ENCODE measurements at places on chromosomes 2 and 18.
A peak's percentile ranks its signal among the peaks of the same experiment; 100 is the strongest.

GRCh38 chr2:129754421-129754820 lies 225.0 kb upstream of the RAB6C start:
- DNase-seq = no peak

- peak; percentile 55 for DNase-seq
Observed at GRCh38 chr2:18435426-18436037, 124.9 kb downstream of the RDH14 start.

DNA sequence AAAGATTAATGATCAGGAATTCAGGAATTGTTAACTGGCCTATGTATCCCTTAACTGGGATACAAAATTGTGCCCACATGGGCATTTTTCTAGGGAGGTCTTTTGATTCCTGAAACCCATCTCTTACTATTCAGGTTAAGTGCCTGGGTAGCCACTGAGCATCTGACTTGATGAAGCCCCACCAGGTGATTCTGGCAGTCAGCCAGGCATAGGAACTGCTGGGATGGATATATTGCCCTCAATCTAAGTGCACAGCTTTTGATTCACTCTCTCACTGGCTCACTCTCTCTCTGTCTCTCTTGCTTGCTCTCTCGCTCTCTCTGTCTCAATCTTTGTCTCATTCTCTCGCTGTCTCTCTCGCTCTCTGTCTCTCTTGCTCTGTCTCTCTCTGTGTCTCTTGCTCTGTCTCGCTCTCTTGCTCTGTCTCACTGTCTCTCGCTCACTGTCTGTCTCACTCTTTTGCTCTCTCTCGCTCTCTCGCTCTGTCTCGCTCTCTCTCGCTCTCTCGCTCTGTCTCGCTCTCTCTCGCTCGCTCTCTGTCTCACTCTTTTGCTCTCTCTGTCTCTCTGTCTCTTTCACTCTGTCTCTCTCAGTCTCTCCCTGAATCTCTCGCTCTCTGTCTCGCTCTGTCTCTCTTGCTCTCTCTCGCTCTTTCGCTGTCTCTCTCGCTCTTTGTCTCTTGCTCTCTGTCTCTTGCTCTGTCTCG lies 22.3 kb downstream of the INPP1 start:
- no peak for DNase-seq

- no peak for DNase-seq
Observed at GRCh38 chr2:159505196-159505595, 111.2 kb downstream of the BAZ2B start.

DNA sequence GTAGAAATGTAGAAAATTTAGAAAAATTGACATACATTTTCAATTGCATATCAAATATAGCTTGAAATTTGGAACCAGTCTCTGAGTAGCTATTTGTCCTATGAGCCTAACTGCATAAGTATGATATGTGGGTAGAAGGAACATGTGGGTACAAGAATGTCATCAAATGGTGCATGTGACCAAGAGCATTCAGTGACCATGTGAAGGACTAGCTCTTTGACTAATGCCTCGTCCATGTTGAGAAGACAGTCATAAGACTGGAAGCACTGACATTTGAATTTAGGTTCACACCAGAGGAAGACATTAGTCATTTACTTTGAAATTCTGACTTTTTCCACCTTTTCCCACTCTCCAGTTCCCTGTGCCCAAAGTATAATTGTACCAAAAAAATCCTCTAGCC lies 12.6 kb downstream of the MRPL44 start:
- peak; percentile 15 for DNase-seq

GRCh38 chr2:149164827-149165226 lies 126.3 kb downstream of the LYPD6B start:
- no peak for DNase-seq

DNA sequence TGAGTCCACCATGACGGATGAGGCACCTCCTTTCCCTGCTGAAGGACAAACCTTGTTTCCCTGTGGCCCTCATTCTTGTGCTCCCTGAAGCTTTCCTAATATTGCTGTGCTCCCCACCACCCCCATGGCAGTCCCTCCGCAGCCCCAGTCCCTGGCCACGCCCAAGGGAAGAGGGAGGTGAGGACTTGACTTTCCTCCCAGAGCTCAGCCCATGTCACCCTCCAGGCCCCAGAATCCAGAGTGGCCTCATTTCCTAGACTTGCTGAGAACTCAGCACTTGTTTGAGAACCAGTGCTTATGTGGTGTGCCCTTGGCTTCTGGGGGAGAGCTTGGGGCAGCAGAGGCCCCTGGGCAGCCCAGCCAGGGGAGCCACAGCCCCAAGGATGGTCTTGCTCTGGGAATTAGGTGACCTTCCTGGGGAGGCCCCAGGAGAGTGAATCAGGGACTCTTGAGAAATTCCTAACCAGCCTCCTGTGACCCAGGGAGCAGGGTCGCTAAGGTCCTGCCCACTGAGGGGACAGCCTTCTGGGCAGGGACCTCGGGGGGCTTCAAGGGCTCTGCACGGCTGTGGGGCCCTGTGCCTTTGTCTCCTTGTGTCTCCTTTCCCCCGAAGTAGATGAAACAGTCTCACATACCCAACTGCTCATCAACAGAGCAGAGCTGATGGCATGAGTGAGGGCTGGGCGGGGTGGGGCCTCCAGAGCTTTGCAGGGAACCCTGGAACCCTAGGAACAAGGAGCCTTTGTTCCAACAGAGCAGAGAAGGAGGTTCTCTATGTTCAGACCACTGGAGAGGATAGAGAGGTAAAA lies 27.9 kb downstream of the PSD4 start:
- no peak for DNase-seq

- peak; percentile 74 for DNase-seq
Observed at GRCh38 chr18:3710712-3711301, 260.8 kb downstream of the TGIF1 start.

GRCh38 chr2:160457588-160457987 lies 36.0 kb downstream of the RBMS1 start:
- DNase-seq = no peak

DNA sequence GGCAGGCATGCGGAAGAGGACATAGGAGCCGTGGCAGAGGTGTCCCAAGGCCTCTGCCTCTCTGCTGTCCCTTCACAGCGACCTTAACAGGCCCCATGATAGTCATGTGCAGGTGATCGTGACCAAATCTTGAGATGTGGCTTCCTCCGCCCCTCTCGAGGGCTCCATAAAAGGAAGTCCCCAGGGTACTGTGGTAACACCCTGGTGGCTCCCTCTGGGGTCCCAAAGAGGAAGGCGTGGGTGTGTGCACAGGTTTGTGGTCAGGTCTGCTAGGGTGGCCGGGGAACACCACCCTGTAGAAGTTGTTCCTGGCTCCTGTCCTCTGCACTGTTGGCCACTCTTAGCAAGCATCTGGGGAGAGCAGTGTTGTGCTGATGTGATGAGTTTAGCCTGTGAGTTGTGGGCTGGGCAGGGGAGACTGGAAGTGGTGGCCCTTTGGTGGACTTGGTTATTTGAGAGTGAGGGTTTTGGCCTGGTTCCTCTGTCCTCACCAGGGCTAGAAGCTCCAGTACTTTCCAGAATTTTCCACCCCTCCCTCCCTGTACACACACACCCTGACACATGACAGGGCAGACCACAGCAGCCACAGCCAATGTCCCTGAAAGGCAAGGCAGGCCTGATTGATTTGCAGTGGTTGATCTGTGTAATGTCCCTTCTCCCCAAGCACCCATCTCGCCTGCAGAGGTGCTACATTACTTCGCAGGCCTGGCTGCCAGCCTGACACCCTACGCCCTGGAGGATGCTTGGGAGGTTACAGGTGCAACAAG lies 68.9 kb upstream of the BOD1L2 start:
- DNase-seq = no peak
